ENCODE measurements at places on chromosomes 11 and 22. TPM values are rescaled to one million over a fixed set of nuclear protein-coding genes. Genes with fewer than 3 reads are reported as not detected.

DNA sequence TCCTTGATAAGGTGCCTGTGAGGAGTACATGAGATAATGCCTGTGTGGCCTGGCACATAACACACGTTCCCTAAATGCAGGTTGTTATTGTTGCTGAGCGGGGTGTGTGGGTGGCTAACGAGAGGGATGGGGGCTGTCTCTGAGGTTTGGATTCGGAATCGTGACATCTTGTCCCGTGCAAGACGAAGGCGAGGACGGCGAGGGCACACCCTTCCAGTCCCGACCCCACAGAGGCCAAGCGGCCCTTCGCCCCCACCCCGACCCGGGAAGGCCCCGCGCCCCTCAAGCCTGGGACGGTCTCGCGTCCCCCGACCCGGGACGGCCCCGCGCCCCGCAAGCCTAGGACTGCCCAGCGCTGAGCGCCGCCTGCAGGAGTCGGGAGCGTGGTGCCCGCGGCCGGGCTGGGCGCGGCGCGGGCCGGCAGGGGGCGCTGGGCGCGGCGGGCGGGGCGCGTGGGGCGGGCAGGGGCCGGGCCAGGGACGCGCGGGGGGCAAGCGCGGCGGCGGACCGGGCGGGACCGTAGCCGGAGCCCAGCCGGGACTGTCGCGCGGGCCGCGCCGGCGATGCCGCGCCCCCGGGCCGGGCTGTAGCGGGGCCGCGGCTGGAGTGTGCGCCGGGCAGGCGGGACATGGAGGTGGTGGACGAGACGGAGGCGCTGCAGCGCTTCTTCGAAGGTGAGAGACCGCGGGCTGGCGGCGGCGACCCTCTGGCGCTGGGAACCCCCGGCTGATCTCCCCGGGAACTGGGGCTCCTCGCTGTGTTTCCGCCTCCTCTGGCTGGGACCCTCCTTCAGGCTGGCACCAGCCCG, at the start of gene MYRF:
TSS of gene MYRF (plus strand) at position 520 of the 808 bp plus-strand sequence. CDS start at position 629, 109 bp downstream.
- DNase-seq = peak; percentile 52

- DNase-seq = no peak
These were observed 41.3 kb upstream of the TTC12 start for GRCh38 chr11:113272927-113273615.

GRCh38 chr22:26536056-26536761, 23.9 kb upstream of the TFIP11 start:
- DNase-seq = no peak

- DNase-seq = no peak
These were observed 48.8 kb downstream of the ENDOD1 start for GRCh38 chr11:95138448-95138847.

DNA sequence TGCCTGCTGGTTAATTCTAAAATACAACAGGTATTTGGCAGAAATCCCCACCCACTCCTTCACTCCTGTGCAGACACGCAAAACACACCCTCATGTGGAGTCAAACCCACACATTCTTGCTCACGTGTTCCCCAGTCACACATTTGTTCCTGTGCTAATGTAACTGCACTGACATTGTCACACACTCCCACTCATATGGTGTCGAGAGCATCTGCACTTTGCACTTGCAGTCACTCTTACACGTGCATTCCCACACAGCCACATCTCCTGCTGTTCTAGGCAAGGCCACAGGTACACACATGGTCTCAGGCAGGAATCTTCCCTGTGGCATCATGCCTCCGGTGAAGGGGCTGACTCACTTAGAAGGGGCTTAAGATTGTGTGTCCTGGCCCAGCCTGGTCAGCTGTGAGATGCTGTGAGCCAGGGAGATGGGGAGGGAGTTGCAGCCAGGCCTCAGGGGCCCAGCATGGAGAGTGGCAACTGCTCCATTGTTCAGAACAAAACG, 395.0 kb downstream of the TENM4 start:
- no peak for DNase-seq

- DNase-seq = no peak
These were observed 9.5 kb upstream of the CREB3L1 start for GRCh38 chr11:46267930-46268329.

GRCh38 chr11:5581014-5581413, 337 bp downstream of the OR52B6 start:
- DNase-seq = no peak

DNA sequence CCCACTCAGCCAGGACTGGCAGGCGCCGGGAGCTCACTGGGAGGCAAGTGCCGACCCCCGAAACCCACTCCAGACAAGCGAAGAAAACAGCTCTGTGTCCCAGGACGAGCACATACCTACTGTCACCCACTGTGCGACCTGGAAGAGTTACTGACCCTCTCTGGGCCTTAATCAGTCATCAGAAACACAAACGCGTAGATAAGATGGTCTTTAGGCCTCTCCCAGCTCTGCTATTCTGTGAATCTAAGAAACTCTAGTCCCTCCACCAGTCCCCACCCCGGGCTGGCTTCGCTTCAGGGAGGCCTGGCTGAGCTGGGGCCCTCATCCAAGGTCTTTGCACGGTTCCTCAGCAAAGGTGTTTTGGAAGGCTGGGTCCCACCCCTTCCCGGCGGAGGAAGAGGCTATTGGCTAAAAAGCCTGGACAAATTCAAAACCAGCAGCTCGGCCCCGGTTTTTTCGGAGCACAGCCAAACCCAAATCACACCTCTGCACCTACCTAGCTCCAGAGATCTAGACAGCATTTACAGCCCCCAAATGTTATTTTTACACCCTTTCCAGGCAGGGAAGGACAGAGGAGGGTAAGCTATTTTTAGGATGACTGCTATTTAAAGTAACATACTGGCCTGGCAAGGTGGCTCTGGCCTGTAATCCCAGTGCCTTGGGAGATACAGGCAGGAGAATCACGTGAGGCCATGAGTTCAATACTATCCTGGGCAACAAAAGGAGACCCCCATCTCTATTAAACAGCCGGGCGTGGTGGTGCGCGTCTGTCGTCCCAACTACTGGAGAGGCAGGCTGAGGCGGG, 13.2 kb upstream of the HDHD5 start:
- DNase-seq = no peak

OR52A1 gene
- total RNA-seq = not detected

CHADL gene
- total RNA-seq = 0.36 TPM

C1QTNF6 gene
- 4.9 TPM for total RNA-seq

KDM4E gene
- not detected for total RNA-seq
